Midbrain (tissue), 1 donor: ENCODE measurements at places on chromosomes 7 and 10.
A peak's percentile ranks its signal among the peaks of the same experiment; 100 is the strongest.

- DNase-seq = no peak
Measured at GRCh38 chr10:115093286-115093775, at the start of gene ATRNL1. Gene ATRNL1 (plus strand): TSS chr10:115093365. CDS start chr10:115093751, 386 bp downstream.

DNA sequence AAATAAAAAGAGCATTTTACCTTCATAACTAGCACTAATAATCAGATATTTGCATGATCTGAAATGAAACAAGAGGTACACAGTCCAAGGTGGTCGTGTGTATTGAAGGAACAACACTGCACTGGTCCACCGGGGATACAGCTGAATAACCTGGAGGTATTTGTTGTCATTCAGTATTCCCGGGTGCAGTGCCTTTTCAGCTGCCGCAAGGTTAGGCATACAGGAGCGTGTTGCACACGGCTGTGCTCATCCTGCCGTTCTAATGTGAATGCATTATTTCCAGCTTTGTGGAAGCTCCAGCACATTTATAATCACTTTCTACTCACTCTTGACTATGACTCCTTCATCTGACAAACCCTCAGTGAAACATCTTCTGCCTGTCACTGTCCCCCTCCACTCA is 377.8 kb downstream of the GFRA1 start:
- no peak for DNase-seq

DNA sequence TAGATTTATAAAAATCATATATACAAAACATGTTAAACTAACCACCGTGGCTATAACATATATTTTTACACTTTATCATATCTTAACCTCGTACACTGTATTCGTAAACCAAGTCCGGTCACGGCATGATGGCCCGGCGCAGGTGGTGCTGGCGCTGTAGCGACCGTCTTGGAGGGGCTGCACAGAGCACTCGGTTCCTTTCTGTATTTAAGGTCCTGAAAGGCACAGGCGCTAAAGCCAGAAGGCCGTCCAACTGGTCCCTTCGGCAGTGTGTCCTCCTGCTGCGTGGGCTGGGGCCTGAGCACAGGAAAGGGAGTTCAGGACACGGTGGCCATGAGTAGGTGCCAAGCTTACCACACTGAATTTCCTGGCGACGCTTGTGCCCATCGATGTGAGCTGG is 33.8 kb downstream of the AMZ1 start:
- no peak for DNase-seq

DNA sequence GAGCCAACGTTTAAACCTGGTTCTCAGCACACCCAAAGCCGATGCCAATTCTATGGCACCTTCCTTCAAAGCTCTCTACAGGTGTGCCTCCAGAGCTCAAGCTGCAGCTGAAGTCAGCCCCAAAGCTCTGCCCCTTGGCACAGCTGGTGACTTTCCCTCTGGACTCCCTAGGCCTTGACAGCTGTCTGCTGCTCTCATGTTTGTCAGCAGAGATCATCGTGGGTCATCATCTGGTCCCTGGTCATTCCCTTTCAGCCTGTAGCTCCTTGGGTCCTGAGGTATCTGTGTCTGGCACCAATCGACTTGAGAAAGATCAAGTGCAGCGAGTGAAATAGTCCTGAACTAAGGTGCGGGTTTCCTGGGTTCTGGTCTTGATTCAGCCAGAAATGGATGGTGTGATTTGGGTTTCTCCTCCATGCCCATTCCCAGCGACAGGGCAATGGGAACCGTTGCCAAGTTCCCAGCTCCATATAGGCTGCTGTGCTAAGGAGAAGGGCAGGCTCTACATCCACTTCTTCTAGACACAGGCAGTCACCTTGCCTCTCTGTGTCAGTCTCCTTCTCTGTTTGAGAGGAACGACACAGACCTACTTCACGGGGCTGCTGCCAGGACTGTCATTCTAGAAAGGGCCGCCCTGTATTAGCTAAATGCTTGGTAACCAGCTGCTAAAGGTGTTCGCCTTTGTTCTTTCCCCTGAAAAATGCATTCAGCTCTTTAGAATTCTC is 3.6 kb downstream of the PKD1L1 start:
- DNase-seq = no peak

DNA sequence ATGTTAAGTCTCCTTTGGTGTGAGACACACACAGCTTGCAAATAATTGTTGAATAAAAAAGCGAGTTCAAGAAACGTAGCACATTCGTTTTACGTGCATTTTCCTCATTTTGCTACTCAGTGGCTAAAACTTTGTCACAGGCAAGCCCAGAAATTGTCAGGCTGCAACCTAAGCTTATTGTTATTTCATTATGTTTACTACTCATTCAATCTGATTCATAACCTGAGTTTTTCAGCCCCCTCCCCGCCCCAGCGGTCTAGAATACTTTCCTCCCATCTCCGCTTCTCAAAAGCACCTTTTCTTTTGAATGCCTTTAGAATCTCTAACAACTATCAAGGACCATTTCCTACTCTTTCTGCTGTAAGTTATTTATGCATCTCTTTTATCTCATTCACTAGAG is 1.1 kb downstream of the FAM133B start:
- no peak for DNase-seq

DNA sequence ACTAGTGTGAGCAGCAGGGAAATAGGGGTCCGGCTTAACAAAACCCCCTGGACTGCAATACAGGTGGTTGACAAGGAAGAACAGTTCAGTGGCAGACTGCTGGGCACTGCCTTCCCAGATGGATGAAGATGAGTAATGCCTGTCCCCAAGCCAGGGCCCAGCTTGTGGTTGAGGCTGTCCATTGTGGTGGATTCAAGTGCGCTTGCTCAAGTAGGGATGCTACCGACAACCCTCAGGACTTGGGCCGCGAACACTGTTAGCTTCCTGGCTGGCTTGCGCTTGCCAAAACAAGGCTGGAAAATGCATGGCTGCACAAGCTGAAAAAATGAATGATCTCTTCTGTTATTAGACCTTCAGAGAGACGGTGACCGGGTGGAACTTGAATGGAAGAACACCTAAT is 116.1 kb upstream of the ACBD5 start:
- DNase-seq = no peak

GRCh38 chr7:141686670-141687069 is 15.3 kb downstream of the DENND11 start:
- no peak for DNase-seq

DNA sequence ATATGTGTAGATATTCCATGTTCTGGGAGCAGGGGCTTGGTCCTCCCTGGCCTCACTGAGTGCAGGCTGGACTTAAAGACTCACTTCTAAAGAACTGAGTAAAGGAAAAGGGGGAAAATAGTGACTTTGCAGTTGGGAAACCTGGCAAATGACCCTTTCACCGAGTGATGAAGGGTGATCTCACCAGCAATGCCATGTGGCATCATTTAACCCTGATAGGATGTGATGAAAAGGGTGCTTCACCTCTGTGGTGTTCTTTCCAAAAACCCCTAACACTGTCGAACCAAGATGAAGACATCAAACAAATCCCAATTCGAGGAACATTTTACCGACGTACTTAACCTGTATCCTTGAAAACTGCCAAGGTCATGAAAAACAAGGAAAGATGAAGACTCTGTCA is 71.9 kb downstream of the AOAH start:
- no peak for DNase-seq

- no peak for DNase-seq
Measured at GRCh38 chr10:1284076-1284475, 227.9 kb downstream of the WDR37 start.

DNA sequence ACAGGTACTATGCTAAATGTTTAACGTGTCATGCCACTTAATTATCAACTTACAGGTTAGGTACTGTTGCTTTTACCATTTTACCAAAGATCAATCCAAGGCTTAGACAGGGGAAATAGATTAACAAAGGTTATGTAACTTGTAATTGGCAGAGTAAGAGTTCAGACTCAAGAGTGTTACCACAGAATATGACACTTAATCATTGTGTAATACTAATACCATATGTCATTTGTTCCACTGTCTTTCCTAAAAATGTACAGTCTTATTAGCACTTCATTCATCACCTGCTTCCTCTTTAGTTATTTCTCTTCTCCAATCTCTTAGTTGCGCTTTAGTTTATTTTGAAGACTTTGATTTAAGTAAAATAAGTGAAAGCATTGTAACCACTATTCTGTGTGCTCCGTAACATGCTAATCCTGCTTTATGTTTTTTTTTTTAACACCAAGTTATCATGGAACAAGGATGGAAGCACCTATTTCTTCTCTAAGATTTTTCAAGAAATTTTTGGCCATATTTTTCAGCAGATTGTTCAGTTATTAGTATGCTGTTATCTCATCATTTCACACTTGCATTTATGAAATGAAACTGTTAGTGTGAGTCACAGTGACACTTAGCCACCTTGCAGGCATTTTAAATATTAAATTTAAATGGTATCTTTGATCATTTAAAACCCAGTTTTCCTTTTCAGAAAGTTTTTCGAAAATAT is 197.3 kb downstream of the PHF14 start:
- DNase-seq = no peak

GRCh38 chr10:43623351-43623750 is 17.1 kb downstream of the ZNF485 start:
- DNase-seq = no peak

DNA sequence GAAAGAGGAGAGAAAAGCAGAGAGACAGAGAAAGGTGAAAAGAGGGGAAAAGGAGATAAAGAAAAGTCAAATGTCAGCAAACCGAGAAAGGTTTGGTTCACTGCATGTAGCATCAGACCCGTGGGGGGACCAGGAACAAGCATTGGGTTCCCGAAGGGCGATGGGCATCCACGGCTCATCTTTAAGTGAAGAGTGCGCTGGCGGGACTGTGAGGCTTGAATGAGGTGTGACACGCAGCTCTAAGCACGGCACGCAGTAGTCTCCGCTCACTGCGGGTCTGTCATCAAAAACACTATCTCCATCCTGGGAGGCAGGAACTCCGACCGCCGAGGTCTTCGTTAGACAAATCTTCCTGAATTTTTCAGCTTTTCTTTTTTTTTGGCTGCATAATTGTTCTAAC is 173.4 kb upstream of the PFKP start:
- no peak for DNase-seq

- DNase-seq = peak; percentile 23
Measured at GRCh38 chr10:70575874-70576802, 26.4 kb downstream of the PRF1 start.

GRCh38 chr10:58064714-58065528 is 202.8 kb downstream of the IPMK start:
- peak; percentile 72 for DNase-seq

DNA sequence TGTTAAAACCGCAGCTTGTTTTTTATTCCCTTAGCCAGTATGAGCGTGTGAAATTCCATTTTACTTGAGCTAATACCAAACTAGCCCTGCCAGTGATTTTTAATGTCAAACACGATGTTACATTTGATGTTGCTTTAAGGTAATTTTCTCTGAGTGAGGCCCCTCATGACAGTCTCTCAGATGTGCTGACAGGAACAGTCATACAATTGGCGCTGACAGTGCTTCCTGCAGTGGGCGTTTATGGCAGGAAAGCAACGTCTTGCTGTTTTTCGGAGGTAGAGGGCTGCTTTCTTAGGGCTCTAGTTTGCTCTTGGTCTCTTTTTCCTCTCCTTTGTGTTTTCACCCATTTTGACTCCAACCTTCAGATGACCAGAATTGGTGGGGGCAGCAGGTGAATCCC is 19.3 kb downstream of the PON1 start:
- no peak for DNase-seq

DNA sequence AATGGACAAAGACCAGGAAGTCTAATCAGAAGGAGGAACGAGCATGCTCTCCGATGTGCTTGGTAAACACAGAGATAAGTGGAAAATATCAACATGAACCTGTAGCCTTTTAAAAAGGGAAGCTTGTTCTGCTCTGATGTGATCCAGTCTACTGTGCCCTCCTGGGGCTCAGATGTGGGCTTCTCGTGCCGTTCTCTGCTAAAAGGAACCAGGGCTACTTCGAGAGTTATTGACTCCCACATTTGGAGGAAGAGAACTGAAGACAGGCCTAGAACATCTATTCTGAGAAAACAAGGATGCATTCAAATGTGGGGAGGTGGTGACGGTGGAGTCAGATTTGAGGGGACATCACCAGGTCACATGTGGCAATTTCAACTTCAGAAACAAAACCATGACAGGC is 325.4 kb downstream of the GLRX3 start:
- no peak for DNase-seq

DNA sequence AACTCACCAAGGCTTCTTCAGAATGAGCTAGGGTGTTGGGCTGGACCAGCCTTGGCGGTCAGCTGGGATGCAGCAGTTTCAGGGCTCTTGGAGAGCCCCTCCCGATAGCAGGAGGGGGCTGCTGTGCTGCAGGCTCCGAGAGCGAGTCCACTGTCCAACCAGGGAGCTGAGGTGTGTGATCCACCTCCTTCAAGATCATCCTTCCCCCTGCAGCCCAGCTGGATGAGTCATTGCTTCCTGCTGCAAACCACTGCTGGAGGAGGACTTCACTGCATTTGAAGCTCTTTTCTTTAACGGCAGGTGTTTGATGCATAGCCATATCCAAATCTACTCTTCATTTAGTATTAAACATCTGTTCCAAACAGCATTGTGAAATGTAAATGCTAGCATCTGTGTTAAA is 54.2 kb upstream of the EBF3 start:
- no peak for DNase-seq

GRCh38 chr7:68222311-68222710 is 1225.7 kb downstream of the TYW1 start:
- DNase-seq = no peak

DNA sequence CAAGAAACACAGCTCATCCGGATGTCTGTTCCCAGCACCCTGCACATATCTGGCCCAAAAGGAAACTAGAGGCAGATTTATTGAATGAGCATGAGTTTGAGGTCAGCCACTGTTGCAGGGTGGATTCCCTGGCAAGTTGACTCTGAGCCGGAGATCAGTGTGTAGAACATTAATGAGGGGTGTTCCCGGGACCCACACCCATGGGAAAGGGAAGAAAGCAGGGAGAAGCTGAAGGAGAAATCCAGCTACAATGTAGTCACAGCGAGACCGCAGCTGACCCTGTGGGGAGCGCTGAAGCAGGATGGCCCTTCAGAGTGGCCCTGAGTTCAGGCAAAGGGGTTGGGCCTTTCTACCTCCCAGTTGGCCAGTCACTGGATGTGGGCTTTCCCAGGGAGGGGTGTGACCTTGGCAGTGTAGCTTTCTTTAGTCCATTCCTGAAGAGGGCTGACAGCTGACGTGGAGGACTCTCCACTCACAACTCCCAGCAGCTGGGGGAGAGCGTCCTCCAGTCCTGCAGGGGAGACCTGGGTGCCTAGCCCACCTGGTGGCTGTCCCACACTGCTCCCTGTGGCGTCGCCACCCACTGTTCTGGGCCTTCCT is 324.2 kb upstream of the ZMIZ1 start:
- DNase-seq = no peak

DNA sequence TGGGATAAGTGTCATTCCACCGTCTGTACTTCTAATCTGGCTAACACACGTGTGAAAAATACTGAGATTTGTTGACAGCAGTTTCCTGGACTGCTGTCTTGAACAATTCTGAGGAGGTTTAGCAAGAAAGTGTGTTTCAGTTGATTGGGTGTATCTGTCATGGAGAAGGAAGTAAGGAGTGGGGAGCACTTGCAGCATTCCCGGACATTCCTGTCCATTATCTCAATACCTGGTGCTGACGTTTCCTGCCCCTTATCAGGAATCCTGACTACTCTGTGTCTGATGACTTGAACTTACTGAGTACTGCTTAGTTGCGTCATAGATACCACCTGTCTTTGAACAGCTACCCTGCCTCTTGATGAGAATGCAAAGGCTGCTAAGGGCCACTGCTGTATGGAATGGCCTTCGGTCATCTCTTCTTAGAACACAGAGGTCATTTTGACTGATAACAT is 72.0 kb upstream of the VKORC1L1 start:
- DNase-seq = no peak

- DNase-seq = no peak
Measured at GRCh38 chr10:113111260-113111659, 161.2 kb downstream of the TCF7L2 start.

GRCh38 chr10:58044072-58044471 is 223.6 kb downstream of the IPMK start:
- no peak for DNase-seq
